ENCODE measurements at places on chromosomes 7 and 10. TPM values are rescaled to one million over a fixed set of nuclear protein-coding genes. Genes with fewer than 3 reads are reported as not detected.

HOXA5 gene
- 6.8 TPM for total RNA-seq

BHLHA15 gene
- total RNA-seq = 0.45 TPM

LRRC4 gene
- total RNA-seq = not detected

MALRD1 gene
- total RNA-seq = not detected

VGF gene
- 15.1 TPM for total RNA-seq

MBL2 gene
- total RNA-seq = not detected

LIPN gene
- not detected for total RNA-seq

DPYSL4 gene
- 19.1 TPM for total RNA-seq

All from A549 treated with RU486 at 1 μM for 4 hours (cell line).